Gastrocnemius medialis (tissue), 4 donors: ENCODE measurements at places on chromosomes 3 and 15.

DNA sequence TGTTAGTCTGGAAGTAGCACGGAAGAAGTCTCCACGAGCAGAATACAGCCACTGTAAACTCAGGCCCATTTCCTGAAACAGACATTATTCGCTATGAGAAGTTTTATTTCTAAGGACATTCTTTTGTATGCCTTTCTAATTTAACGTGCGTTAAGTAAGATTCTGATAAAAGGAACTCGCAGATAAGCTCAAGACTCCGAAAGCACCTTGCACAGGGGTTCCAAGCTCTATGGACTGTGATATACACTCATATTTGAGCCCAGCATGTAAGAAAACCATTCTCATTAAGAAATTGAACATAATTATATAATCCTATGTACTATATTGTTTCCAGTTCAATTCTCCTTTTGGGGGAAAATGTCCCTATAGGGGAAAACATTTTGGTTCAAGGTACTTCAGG is 28.4 kb downstream of the TFRC start:
- DNase-seq, result no peak

DNA sequence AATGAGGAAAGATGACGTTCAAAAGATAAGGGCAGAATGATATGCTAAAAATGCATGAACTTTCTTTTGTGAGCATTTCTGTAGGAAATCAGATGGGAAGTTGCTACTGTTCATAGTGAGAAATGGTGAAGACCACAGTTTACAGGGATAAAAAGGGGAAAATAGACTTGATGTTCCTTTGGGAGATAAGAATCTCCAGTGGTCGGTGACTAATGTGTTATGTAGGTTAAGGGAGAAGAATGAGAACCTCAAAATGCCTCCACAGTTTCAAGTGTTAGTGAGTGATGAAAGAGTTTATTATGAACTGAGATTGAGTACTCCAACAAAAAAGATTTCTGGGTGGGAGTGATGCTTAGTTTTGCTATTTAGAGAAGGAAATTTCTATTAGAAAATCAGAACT is 247.2 kb downstream of the LSAMP start:
- DNase-seq, result no peak

- no peak for DNase-seq
Observed at GRCh38 chr3:149414557-149415231, 37.2 kb upstream of the TM4SF1 start.

DNA sequence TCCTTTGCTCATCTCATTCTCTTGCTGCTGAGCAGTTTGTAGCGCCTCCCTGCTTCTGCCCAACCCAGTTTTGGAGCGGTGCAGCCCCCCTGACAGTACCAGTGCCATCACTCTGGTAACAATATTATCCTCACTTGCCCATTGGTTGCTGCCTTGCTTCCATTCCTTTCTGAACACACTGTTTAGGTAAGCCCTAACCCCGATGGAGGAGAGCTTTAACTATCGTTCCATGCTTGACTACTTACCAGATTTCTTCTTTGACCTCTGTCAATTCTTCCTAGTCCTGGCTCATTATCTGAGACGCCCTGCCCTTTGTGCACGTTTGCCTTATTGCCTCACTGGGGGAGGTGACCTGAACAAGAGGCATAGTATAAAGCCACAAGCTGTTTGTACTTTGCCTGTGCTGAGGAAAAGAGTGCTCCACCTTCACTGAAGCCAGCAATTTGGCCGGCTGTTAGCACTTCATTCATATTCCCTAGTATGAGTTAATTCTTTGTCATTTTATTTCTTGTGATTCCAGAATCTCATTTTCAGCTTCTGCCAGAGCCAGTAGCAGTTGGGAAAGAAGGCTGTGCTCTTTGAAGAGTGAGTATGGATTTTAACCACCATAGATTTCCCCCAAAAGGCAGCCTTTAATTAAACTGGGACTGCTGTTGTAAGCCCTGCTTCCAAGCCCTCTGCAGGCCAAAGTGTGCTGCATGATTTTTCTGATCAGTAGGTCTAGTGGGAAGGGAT is 11.9 kb downstream of the ABHD6 start:
- no peak for DNase-seq
